ENCODE measurements at places on chromosomes 6 and 20.

- no peak for DNase-seq
Measured at GRCh38 chr6:130843575-130844320, 16.5 kb downstream of the SMLR1 start.

- no peak for DNase-seq
Measured at GRCh38 chr6:139625081-139625939, 250.9 kb upstream of the CITED2 start.

- DNase-seq, result no peak
Measured at GRCh38 chr6:15408758-15409157, 162.9 kb downstream of the JARID2 start.

DNA sequence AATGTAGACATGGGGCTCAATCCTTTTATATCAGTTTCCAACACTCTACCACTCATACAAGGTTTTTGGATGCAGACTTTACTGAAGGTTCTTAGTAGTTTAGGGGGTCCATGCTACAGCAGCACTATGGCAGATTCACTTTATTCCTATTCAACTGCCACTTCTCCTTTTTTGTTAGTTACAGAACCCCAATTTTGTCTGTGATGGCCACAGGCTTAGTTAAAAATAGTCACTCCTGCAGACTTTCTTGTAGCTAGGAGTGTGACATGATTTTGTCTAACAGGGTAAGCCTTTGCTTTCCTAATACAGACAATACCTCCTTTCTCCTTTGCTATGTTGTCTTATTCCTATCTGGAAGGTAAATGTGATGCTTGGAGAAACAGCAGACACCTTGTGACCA is 90.0 kb upstream of the SLC24A3 start:
- DNase-seq, result no peak

DNA sequence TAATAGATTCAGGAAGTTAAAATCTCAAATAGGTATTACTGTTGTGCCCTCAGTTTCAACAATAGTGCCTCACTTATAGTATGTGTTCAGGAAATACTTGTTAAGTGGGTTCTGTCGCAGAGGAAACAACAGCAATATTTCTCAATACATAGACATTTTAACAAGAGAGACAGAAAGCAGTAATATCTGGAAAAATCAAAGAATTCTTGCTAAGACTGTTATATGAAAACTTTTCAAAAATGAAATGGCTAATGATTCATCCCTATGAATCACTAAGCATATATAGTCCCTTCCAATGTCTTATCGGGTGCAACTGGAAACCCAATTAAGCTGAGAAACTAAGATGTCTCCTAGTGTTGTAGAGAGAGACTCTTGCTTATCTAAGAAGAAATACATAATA is 668.9 kb downstream of the TFAP2A start:
- DNase-seq, result no peak

DNA sequence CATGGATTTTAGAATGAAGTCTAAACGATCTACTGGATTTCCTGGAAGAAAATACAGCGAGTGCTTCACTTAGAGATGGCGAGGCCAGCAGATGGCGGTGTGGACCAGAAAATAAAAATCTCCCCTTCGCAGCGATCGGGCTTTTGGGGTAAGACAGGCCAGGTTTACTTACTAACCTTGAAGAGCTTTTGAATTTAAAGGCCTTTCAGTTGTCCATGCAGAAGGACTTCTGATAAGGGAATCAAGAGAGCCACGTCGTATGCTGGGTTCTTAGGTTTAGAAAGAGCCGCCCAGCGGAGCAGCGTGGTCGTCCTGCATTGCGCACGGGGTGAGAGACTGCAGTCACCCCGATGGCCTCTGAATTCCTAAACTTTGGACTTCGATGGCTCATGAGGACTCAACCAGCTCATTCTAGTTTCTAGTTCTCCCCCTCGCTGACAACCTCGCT is 125.2 kb upstream of the RALGAPA2 start:
- no peak for DNase-seq

GRCh38 chr6:75171567-75171966 is 34.3 kb downstream of the COL12A1 start:
- DNase-seq, result no peak

DNA sequence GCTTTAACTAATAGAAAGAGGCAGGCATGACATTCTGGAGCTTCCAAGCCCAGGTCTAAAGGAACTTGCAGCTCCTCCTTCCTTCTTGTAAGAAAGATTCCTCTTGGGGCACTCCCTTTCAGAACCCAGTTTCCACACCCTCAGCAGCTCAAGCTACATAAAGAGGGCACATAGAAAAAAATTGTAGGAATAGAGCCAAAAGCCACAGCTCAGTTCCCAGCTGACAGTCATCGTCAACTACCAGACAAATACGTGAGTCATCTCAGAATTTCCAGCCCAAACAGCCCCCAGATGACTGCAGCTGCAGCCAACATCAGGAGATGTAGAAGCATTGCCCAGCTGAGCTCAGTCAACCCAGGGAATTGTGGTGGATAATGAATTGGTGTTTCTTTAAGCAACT is 349.8 kb upstream of the ARID1B start:
- no peak for DNase-seq

DNA sequence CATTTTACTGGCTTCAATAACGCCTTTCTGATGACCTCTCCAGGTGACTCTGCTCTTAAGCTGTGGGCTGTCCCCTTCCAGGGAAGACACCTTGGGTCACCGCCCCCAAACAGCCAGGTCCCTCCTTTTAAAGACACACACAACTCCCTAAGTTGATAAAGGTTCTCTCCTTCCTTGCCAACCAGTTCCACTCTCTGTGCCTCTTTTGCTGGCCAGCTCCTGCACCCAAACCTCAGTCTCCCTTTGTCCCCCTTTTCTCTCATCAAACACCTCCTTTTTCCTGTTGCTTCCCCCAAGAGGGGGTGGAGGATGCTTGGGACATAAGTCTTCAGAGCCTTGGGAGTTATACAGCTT is 1.0 kb downstream of the NCOA6 start:
- peak; percentile 50 for DNase-seq

- DNase-seq, result no peak
Measured at GRCh38 chr6:14625173-14625895, 507.8 kb downstream of the CD83 start.

- no peak for DNase-seq
Measured at GRCh38 chr6:81966968-81967367, 214.5 kb upstream of the TENT5A start.

DNA sequence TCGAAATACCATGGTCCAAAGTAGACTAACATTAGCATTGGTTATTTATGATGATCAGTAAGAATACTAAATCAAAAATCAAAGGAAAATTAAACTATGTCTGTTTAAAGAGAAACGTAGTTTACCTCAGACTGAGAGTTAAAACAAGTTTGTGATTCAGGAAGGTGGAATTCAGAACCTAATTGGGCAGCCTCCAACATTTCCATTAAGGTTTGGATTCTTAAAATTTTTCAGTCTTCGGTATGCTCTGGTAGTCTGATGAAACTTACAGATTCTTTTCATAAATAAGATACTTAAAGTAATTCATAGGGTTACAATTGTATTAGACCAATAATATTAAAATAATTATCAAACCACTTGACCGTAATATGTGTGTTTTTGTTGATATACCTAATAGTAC is 18.6 kb downstream of the HFE start:
- no peak for DNase-seq

DNA sequence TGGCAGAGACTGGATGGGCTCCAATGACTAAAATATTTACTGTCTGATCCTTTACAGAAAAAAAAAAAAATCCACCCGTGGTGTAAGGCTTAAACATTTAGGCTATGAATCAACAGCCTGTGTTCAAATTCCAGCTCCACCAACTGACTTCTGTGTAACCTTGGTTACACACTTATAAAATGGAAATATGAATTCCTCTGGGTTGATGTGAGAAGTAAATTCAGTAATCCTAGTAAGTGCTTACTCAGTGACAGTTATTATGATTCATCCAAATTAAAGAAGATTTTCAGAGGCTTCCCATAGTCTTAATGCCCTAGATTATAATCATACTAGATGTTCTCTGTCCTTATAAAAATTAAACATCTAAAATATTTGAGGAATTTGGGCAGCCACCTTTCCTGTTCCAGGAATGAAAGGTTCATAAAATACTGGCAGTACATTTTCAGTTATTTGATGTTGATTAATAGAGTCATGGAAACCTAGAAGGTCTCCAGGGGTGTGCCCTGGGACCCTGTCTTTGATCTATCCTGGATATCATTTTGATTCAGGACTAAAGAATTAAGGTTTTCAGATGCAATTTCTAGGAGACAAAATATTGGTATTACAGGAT is 180.3 kb upstream of the ZNF217 start:
- no peak for DNase-seq

DNA sequence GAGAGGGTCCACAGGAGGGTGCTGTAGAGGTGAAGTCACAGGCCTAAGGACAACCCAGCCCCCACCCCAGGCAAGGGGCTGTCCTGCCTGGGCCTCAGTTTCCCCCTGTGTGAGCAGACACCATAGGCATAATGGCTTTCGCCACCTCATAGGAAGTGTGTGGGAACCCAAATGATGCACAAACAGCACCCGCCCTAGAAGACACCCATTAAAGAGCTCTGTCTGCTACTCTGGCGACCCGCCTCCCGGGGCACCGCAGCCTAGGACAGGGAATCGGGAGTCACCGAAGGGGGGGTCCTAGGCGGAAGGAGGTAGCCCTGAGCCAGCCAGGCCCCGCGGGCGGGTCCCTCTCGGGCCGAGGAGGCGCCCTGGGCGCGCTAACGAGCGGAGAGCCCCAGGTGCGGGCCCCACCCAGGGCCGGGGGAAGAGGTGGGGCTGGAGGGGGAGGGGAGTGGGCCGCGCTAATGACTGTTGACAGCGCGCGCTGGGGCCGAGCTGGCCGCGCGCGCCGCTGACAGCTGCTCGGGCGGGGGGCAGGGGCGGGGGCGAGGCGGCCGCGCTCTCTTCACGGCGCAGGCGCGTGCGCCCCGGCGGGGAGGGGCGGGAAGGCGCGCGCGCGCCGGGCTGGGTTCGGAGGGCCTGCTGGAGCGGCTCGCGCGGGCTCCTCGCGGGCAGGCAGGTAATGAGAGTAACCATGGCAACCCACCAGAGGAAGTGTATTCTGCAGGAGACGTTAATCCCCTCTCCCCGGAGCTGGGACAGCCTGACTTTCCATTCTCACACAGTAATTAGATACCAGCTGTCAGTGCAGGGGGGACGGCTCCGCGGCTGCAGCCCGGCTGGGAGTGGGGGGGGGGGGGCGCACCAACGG is 48.9 kb downstream of the NOL4L start:
- peak; percentile 86 for DNase-seq

- no peak for DNase-seq
Measured at GRCh38 chr20:24589381-24589780, 120.0 kb downstream of the SYNDIG1 start.

GRCh38 chr20:18191306-18191705 is 53.6 kb downstream of the KAT14 start:
- DNase-seq, result no peak

- DNase-seq, result no peak
Measured at GRCh38 chr6:101689695-101690094, 296.2 kb downstream of the GRIK2 start.

GRCh38 chr6:71724456-71725125 is 161.8 kb upstream of the RIMS1 start:
- no peak for DNase-seq

GRCh38 chr6:169701311-169701953 is 397 bp downstream of the WDR27 start:
- no peak for DNase-seq

GRCh38 chr6:140988780-140989179 is 1143.9 kb upstream of the GJE1 start:
- DNase-seq, result no peak

DNA sequence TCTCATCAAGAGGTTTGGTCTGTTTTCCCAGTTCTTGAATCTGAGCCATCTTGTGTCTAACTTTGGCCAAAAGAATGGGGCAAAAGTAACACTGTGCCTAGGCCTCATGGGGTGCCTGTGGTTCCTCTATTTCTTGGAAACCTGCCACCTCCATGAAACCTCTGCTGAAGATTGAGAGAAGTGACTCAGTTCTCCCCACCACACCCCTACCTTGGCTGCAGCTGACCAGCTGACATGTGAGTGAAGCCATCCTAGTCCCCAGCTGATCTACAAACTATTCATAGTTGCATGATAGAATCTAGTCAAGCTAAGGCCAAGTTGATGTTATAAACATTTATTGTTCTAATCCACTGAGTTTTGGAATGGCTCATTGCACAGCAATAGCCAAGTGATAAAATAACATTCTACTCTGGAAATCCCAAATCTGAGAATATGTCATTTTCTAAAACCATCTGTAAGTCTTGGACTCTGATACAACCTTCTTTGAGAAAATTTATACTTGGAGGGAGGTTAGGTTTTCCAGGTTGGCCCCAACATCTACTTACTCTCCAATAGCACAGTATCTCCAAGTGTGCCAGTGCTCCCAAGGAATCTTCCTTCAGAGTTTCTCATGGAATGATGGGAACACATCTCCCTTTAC is 107.0 kb upstream of the SMLR1 start:
- DNase-seq, result no peak

- no peak for DNase-seq
Measured at GRCh38 chr6:6125495-6125894, 118.8 kb upstream of the NRN1 start.

- DNase-seq, result no peak
Measured at GRCh38 chr6:139313229-139313628, 21.4 kb upstream of the TXLNB start.

- DNase-seq, result no peak
Measured at GRCh38 chr6:100420711-100421110, 44.0 kb downstream of the SIM1 start.

DNA sequence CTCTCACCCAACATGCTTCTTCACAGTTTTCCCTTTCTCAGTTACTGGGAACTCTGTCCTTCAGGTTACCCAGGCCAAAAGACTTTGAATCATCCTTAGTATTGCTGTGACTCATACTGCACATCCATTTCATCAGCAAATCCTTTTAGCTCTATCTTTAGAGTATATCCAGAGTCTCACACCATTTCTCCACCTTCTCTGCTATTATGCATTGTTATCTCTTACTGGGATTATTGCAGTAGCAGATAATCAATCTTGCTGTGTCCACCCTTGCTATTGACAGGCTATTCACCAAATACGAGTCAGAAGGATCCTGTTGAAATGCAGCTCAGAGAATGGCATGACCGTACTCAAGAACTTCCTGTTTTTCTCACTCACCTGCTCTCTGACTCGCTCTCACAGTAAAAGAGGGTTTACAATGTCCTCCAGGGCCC is 57.3 kb downstream of the BCKDHB start:
- DNase-seq, result no peak

Data from activated effector memory CD4-positive, alpha-beta T cell treated with Interleukin-2 at 50 U/mL for 16 hours (primary cell).